Activated CD4-positive, alpha-beta T cell treated with anti-CD3 and anti-CD28 coated beads for 36 hours (primary cell): ENCODE measurements at places on chromosomes 6 and 20. TPM values are rescaled to one million over a fixed set of nuclear protein-coding genes. Genes with fewer than 3 reads are reported as not detected.
A peak's percentile ranks its signal among the peaks of the same experiment; 100 is the strongest.

- peak overlapping the region; percentile 15 for H3K27ac ChIP-seq
- H3K36me3 ChIP-seq = no peaks in the 10 kb centered on the region
- H3K27me3 ChIP-seq = no peaks in the 10 kb centered on the region
- no peak for DNase-seq
- H3K4me1 ChIP-seq = peaks cover 52% of the 10 kb centered on the region
- no peak overlapping the region for H3K4me3 ChIP-seq
Measured at GRCh38 chr6:14673201-14673600, 555.6 kb downstream of the CD83 start.

ZSCAN12 gene
- total RNA-seq = 7.6 TPM

DNA sequence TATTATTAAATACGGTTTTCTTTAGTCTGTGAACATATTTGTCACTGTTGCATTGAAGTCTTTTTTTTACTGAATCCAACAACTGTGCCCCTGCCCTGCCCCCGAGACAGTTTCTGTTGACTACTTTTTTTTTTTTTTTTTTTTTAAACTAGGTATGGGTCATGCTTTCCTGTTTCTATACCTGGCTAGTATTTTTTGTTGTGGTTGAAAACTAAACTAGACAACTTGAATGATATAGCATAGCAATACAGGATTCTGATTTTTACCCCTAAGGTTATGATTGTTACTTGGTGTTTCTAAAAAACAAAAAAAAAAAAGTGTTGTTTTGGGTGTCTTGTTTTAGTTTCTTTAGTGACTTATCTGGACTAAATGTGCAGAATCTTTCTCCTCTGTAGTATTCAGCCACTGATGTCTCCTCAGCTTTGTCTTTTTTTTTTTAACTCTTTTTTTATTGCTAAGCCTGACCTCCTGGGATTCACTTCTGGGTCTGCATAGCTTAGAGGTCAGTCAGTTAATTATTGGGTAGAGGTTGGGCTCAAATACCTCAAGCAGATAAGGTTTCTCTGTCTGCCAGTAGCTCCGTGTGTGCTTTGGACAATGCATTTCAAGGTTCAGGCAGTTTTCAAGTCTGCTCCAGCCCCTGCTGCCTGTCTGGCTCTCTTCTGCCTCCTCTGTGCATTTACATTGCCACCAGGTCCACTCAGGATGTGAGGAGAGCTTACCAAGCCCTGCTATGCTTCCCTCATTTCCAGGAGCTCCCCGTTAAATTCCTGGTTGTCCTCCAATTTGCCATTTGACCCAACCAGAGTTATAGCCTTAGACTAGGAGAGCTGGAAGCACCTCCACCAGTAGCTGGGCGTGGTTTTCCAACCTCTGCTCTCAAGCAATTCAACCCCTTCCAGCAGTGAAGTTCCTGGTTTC, 91.4 kb downstream of the SYNDIG1 start:
- H3K27me3 ChIP-seq = peaks cover 3% of the 10 kb centered on the region
- H3K4me1 ChIP-seq = no peaks in the 10 kb centered on the region
- H3K4me3 ChIP-seq = no peak overlapping the region
- no peaks in the 10 kb centered on the region for H3K36me3 ChIP-seq
- no peak overlapping the region for H3K27ac ChIP-seq
- DNase-seq = no peak

HSPA12B gene
- total RNA-seq = not detected

FAM209B gene
- total RNA-seq = 0.43 TPM

KHDC1 gene
- total RNA-seq = 4.2 TPM

GRCh38 chr6:71290611-71291010, 2.0 kb downstream of the OGFRL1 start:
- peaks cover 5% of the 10 kb centered on the region for H3K36me3 ChIP-seq
- H3K4me1 ChIP-seq = peaks cover 28% of the 10 kb centered on the region
- H3K4me3 ChIP-seq = peak overlapping the region; percentile 3
- DNase-seq = no peak

- peak; percentile 81 for DNase-seq
- peaks cover 63% of the 10 kb centered on the region for H3K4me1 ChIP-seq
- peaks cover 25% of the 10 kb centered on the region for H3K36me3 ChIP-seq
- H3K4me3 ChIP-seq = peak overlapping the region; percentile 94
Measured at GRCh38 chr6:166957087-166957804, 896 bp upstream of the RNASET2 start.

POU5F1 gene
- total RNA-seq = not detected

LTA gene
- 570 TPM for total RNA-seq

DNA sequence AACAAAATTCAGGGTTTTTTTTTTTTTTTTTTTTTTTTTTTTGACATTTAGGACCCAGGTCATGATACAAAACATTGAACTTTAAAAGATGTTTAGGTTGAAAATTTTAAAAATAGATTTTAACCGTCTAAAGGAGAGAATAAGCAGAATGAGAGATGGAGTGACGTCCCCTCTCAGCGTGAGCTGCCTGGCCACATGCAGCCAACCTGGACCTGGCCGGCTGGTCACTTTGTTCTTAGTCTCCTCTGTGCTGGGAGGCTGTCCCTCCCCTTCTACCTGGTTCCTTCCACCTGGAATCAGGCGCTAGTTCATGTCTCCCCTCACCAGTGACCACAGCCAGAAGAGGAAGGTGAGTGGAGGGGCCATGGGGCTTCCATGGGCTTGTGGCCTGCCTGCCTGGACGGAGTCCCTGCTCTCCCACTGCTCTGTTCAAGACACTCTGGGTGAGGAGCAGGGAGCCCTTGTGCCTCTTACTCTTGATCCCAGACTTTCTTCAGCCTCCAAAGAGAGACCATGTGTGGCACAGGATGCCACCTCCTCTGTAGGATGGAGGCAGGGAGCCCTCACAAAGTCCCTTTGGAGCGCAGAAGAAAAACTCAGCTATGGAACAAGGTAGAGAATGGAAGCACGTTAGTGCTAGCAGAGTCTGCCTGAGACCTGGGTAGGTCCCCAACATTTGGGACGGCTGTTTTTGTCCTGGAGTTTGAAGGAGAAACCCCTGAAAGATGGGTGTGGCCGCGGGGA, 31.7 kb downstream of the IRF4 start:
- H3K27me3 ChIP-seq = no peaks in the 10 kb centered on the region
- no peaks in the 10 kb centered on the region for H3K36me3 ChIP-seq
- H3K4me3 ChIP-seq = no peak overlapping the region
- no peak for DNase-seq
- H3K4me1 ChIP-seq = peaks cover 35% of the 10 kb centered on the region

CTSZ gene
- 26.6 TPM for total RNA-seq

FBXL4 gene
- total RNA-seq = 16.5 TPM

GRCh38 chr6:131103901-131104300, 31.4 kb upstream of the AKAP7 start:
- H3K4me1 ChIP-seq = no peaks in the 10 kb centered on the region
- no peak for DNase-seq
- no peak overlapping the region for H3K27ac ChIP-seq
- no peak overlapping the region for H3K4me3 ChIP-seq
- H3K27me3 ChIP-seq = no peaks in the 10 kb centered on the region

- no peaks in the 10 kb centered on the region for H3K27me3 ChIP-seq
- DNase-seq = no peak
- peaks cover under 1% of the 10 kb centered on the region for H3K4me1 ChIP-seq
- H3K4me3 ChIP-seq = no peak overlapping the region
- H3K27ac ChIP-seq = no peak overlapping the region
Measured at GRCh38 chr6:136880748-136881460, 41.2 kb upstream of the SLC35D3 start.

- no peak overlapping the region for H3K4me3 ChIP-seq
- peaks cover 17% of the 10 kb centered on the region for H3K36me3 ChIP-seq
- peak overlapping the region; percentile 35 for H3K27ac ChIP-seq
- H3K4me1 ChIP-seq = peaks cover 58% of the 10 kb centered on the region
Measured at GRCh38 chr6:127858727-127859391, 42.0 kb downstream of the THEMIS start.

- H3K27me3 ChIP-seq = peaks cover 40% of the 10 kb centered on the region
- H3K4me1 ChIP-seq = peaks cover 5% of the 10 kb centered on the region
- peak; percentile 8 for DNase-seq
Measured at GRCh38 chr6:152636021-152636608, 1.0 kb downstream of the SYNE1 start.

GRCh38 chr6:27517928-27518787, 45.3 kb upstream of the ZNF184 start:
- peaks cover 15% of the 10 kb centered on the region for H3K4me1 ChIP-seq
- peaks cover 24% of the 10 kb centered on the region for H3K27me3 ChIP-seq
- DNase-seq = peak; percentile 25
- peak overlapping the region; percentile 80 for H3K4me3 ChIP-seq

GRCh38 chr6:159720708-159721107, 6.6 kb upstream of the WTAP start:
- H3K4me3 ChIP-seq = no peak overlapping the region
- H3K4me1 ChIP-seq = peaks cover 30% of the 10 kb centered on the region
- peaks cover 10% of the 10 kb centered on the region for H3K36me3 ChIP-seq
- peak; percentile 44 for DNase-seq

- no peak overlapping the region for H3K4me3 ChIP-seq
- no peak overlapping the region for H3K27ac ChIP-seq
- H3K27me3 ChIP-seq = no peaks in the 10 kb centered on the region
Measured at GRCh38 chr6:43735642-43736199, 34.3 kb upstream of the VEGFA start.
